Activated T-helper 17 cell treated with anti-CD3 and anti-CD28 coated beads, Interleukin-2, amount 50 U/mL, for 72 hours (primary cell): ENCODE measurements at places on chromosomes 12 and 14.

DNA sequence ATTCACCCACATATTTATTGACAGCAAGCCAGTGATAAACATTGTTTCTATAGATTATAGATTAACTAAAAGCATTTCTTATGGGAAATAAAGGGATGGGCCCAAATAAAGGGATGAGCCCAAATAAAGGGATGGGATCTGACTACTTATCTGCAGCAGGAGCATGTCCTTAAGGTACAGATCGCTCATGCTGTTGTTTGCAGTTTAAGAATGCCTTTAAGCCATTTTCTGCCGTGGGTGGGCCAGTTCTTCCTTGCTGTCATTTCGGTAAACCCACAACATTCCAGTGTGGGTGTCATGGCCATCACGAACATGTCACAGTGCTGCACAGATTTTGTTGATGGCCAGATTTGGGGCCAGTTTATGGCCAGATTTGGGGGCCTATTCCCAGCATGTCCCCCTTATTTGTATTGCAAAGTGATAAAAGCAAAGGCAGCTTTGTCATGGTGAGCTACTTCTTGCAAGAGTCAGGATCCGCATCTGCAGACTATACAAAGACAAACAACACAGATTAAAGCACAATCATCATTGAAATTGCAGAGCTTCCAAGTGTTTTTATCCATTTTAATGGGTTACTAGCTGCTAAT is 700.7 kb downstream of the LRFN5 start:
- ATAC-seq, result no peak

DNA sequence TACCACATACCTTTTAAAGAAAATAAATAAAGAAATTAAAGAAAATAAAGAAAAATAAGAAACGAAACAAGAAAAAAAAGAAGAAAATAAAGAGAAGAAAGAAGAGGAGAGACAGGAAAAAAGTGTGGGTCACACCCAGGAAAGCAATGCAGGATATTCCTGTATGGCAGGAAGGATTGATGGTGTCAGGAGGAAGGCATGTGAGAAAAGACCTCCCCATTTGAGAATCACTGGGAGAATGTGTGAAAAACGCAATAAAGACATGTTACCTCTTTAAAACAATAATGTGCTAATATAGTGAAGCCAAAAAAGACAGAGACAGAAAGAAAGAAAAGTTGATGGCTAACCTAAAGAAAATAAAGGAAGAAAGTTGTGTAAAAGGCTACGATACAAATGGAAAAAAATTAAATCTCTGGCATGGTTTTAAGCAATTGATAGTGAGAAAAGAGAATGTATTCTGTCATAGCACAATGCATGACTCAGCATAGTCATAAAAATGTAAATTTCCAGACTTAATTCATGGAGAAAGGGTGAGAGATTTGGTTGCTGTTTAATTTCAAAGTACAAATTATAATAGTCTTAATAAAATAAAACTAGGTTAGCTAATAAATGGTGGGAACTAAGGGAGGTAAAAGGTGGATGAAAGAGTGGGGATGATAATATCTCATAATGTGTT is 24.3 kb upstream of the FOXG1 start:
- no peak for ATAC-seq

- ATAC-seq, result no peak
Measured at GRCh38 chr12:66013224-66013623, 117.3 kb downstream of the LLPH start.

DNA sequence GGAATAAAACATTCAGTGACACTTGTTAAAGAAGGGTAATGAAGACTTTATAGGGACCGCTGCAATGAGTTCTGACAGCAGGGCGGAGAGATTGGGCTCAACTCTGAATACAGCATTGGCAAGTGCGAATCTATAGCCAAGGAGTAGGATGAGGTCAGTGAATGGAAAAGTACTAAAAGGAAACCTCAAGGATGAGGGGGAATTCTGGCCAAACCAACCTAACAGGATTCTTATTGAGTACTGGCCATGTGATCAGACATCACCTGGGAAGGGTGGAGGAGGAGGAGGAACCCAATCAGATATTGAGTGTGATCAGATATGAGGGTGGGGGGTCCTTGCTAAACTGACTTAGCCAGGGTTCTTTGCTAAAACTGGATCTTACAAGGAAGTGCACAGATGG is 31.0 kb downstream of the DRAM1 start:
- ATAC-seq, result no peak
